ENCODE measurements at places on chromosomes 2 and 18. TPM values are rescaled to one million over a fixed set of nuclear protein-coding genes. Genes with fewer than 3 reads are reported as not detected.

Gene UGT1A5
- not detected for polyA plus RNA-seq

Gene GIGYF2
- 26.1 TPM for polyA plus RNA-seq

Gene CCDC178
- not detected for polyA plus RNA-seq

Gene ADD2
- not detected for polyA plus RNA-seq

Gene IL36RN
- not detected for polyA plus RNA-seq

Gene IL18R1
- 1.1 TPM for polyA plus RNA-seq

Measured in GM23248 (cell line).